GOT3 (cell line): ENCODE measurements at places on chromosomes 12 and 14.

DNA sequence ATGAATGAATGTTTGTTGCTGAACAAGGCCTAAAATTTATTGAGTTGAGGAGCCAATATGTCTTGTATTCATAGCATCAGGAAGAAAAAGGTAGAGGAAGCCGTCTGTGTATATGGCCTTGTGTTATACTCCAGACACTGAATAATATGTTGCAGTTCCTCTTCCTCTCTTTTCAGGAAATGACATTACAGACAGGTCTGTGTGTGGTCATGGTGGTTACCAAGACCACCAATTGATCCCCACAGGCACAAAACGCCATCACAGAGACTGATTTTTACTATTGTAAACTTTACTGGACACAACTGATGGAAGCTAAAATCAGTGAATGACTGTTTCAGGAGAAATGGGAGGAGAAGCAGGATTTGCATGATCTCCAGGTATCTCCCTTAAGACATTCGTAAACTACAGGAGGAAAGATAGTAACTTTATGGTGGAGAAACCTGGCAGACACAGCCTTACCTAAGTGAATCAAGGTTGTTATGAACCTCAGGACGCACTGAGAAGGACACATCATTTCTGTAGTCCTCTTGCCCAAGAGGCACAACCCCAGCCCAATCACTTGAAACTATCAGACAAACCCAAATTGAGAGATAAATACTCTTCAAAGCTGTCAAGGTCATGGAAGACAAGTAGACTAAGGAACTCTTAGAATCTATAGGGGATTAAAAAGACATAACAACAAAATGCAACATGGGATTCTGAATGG is 334.1 kb upstream of the RGS6 start:
- no peak for DNase-seq

- DNase-seq, result no peak
Observed at GRCh38 chr14:102077382-102077709, 9.5 kb downstream of the HSP90AA1 start.

DNA sequence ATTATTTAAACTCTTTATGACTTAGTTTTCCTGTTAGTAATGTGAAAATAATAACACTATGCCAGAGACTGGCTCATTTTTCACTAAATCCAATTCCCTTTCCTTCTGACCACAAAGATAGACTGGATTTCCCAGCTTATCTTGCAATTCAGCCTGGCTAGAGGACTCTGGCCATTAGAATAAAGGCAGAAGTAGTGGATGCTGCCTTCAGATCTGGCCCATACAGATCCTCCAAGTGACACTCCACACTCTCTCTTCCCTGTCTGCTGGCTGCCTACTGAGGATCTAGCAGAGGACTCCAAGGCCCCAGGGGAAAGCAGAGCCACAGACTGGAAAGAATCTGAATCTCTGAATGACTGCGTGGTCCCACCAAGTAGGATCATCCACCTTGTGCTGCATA is 188.8 kb upstream of the LMNTD1 start:
- no peak for DNase-seq

DNA sequence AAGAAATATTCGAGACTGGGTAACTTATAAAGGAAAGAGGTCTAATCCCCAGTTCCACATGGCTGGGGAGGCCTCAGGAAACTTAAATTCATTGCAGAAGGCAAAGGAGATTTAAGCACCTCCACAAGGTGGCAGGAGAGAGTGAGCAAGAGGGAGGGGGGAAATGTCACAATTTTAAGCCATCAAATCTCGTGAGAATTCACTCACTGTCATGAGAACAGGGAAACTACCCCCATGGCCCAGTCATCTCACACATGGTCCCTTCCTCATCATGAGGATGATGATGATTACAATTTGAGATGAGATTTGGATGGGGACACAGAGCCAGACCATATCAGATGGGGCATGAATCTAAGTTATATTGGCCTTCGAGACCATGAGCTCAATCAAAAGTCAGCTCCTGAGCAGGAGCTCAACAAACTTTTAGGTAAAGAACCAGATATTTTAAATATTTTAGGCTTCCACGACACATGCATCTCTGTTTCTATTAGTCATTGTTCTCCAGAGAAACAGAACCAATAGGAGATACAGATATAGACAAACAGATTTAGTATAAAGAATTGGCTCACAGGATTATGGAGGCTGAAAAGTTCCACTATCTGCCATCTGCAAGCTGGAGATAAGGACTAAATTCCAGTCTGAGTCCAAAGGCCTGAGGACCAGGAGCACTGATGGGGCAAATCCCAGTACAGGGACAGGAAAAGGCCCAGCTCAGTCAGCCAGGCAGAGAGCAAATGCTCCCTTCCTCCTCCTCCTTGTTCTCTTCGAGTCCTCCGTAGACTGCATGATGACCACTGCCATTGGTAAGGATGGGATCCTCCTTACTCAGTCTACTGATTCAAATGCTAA is 24.9 kb downstream of the DGLUCY start:
- no peak for DNase-seq

GRCh38 chr14:75905147-75905904 is 76.5 kb downstream of the TGFB3 start:
- no peak for DNase-seq

DNA sequence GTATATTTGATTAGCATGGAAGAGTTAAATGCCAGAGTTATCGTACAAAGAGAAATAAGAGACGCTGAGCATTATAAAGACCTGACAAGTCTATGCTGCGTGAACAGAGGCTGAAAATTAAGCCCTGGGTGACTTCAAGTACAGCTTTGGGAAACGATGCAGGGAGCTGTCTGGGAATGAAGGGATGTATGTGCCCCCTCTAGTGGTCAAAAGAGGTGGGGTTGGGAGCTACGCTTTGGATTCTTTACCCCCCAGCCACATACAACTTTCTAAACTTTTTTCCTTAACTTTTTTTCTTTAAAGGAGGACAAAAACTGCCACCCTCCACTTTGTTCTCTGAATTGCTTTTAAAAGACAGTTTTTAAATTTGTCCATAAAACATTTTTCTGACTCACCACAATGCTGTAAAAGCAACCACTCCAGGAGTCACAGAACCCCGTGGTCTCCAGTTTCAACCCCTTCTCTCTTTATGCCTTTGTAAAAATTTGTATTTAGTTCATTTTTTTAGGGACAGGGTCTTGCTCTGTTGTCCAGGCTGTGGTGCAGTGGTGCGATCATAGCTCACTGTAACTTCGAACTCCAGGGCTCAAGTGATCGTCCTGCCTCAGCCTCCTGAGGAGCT is 59.4 kb downstream of the ZNF664 start:
- no peak for DNase-seq

- no peak for DNase-seq
Observed at GRCh38 chr12:124496584-124496983, 70.8 kb downstream of the NCOR2 start.

GRCh38 chr12:19779395-19780056 is 340.2 kb downstream of the AEBP2 start:
- no peak for DNase-seq

- DNase-seq, result no peak
Observed at GRCh38 chr12:78746001-78746400, 118.6 kb upstream of the SYT1 start.

DNA sequence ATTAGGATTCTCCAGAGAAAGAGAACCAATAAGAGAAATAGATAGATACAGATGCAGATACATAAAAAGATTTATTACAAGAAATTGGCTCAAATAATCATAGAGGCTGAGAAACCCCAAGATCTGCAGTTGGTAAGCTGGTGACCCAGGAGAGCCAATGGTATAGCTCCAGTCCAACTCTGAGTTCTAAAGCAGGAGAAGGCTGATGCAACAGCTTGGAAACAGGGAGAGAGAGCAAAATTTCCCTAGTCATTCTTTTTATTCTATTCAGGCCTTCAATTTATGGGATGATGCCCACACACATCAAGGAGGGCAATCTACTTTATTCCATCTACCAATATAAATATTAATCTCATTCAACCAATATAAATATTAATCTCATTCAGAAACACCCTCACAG is 218.2 kb downstream of the PRKD1 start:
- DNase-seq, result no peak

DNA sequence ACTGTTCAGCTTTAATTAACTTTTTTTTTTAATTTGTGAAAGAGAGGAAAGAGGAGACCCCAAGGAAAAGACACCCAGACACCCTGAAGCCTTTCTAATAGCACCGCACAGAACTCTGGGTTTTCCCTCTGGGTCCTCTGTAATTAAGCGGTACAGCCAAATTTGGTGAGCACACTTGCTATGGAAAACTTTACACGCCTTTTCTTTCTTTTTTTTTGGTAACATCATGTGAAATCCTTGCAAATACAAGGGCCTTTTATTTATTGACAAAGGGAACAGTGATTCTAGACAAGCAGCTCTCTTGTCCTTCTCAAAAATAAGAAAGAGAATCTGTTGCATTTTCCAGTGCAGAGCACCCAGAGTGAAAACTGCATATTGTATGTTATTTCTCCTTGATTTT is 44.4 kb upstream of the CPM start:
- no peak for DNase-seq

- no peak for DNase-seq
Observed at GRCh38 chr12:93419388-93420034, 22.2 kb downstream of the UBE2N start.

DNA sequence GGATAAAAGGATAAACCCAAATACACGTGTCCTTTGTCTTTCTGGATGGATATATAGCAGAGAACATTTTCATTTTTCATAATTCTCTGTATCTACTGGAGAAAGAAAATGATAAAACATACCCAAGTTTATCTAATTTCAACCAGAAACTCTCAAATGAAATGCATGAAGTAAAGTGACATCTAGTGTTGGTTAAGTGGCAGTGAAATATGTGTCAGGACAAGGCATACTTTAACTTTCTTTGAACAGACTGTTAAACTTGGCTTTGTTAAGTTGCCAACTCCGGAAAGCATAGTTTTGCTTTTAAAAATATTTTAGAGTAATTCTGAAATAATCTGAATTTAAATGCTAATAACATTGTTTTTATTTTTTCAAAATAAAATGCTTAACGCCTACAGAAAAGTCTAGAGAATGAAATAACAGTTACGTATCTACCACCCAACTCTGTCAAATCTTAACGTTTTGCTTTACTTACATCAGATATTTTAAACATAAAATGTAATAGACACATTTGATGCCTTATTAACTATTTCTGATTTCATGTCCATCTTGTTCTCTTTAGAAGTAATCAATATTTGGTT is 25.2 kb upstream of the NTN4 start:
- no peak for DNase-seq

GRCh38 chr12:121804417-121805111 is 755 bp downstream of the SETD1B start:
- no peak for DNase-seq

DNA sequence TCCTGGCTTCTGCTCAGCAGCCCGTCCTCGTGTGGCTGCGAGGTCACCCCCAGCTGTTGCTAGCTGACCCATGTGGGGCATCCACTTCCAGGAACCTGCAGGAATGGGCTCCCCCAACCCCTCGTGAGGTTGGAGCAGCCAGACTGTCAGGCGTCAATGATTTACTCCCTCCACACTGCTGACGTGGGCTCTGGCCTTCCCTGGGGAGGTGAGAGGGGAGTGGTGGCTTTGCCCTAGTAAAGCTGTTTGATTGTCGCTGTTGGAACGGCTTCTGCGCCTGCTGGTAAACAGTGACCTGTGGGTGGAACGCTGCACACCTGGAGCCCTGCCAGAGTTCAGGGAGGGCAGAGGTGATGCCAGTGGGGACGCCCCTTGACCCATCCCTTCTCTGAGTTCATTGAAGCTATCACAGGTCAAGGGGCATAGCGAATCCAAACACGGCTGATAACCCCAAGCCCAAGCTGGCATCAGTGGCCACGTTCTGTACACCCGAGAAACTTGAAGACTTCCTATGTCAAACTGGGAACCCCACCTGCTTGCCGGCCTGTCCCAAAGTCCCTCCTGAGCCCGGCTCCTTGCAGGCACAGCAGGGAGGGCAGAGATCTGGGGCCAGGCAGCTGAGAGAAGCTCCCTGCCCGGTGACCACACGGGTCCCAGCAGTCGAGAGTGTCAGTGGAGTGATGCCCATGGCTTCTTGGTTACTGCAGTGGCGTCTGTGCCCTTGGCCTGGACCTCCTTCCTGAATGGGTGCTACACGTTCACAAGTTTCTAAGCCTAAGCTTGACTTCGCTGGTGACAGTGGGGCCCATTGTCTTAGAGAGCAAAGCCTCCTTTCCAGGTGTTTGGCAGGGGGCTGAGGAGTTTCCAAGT is 2.7 kb downstream of the ASPG start:
- DNase-seq, result no peak

GRCh38 chr14:100774164-100774537 is 47.5 kb downstream of the DLK1 start:
- no peak for DNase-seq

DNA sequence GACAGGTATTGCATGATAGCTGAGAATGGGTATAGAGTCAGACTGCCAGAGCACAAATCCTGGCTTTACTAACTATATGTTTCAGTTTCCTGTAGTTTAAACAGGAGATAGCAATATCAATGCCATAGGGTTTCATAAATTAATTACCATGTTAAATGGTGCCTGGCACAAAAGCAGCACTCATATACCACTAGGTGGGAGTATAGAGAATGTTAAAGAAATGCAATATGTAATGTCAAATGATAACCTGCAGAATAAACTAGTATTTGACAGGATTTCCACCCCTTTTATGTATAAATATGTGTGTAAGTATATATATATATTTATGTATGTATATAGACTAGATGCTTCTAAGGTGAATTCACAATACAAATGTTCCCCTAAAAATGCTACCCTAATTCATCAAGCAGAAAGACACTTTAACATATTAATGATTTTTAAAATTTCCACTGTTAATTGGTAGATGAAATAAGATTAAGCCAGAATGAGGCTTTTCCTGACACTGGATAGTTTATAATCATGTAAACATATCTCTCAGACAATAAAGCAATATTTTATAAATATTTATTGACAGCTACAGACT is 8.6 kb downstream of the WDR89 start:
- no peak for DNase-seq

DNA sequence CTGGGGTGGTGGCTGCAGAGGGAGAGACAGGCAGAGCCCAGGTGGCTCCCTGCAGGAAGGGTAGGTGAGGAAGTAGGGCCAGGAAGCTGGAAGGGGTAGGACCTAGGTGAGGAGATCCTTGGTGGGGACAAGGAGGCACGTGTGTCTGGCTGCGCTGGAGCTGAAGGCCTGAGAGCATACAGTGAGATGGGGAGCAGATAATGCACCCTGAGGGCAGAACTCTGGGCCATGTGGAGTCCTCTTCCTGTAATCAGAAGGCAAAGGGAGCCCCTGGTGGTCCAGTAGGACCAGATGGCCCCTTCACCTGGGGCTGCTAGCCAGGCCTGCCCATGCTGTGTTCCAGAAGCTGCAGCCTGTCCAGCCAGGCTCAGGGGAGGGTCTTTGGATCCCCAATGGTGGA is 15.3 kb upstream of the KRT80 start:
- DNase-seq, result no peak

DNA sequence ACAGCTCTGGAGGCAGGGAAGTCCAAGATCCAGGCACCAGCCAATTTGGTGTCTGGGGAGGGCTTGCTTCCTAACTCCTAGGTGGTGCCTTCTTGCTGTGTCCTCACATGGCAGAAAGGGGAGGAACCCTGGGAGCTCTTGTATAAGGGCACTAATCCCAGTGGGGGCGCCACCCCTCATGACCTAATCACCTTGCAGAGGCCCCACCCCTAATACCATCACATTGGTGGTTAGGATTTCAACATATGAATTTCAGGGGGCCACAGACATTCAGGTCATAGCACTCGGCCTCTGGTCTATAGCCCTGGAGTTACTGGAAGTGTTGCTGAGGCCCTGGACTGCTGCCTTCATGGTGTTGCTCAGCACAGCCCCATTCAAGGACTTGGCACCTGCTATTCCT is 14.6 kb downstream of the PSMD9 start:
- DNase-seq, result no peak
